ENCODE measurements at places on chromosomes 2 and 18.

GRCh38 chr2:179692043-179692442 lies 169.4 kb downstream of the ZNF385B start:
- no peaks in the 10 kb centered on the region for H3K36me3 ChIP-seq
- no peak overlapping the region for H3K27ac ChIP-seq
- DNase-seq, result no peak
- H3K4me1 ChIP-seq, result no peaks in the 10 kb centered on the region
- no peak overlapping the region for H3K4me3 ChIP-seq

GRCh38 chr2:187638840-187639239 lies 84.6 kb upstream of the TFPI start:
- H3K36me3 ChIP-seq, result no peaks in the 10 kb centered on the region
- H3K27me3 ChIP-seq, result no peaks in the 10 kb centered on the region
- H3K4me1 ChIP-seq, result no peaks in the 10 kb centered on the region
- H3K27ac ChIP-seq, result no peak overlapping the region
- no peak overlapping the region for H3K4me3 ChIP-seq
- no peak for DNase-seq

GRCh38 chr2:68653538-68653982 lies 10.2 kb downstream of the PROKR1 start:
- no peaks in the 10 kb centered on the region for H3K27me3 ChIP-seq
- peak; percentile 28 for DNase-seq
- H3K4me3 ChIP-seq, result no peak overlapping the region
- H3K27ac ChIP-seq, result no peak overlapping the region
- H3K36me3 ChIP-seq, result no peaks in the 10 kb centered on the region
- H3K4me1 ChIP-seq, result peaks cover 4% of the 10 kb centered on the region

GRCh38 chr2:128428415-128428814 lies 109.7 kb upstream of the HS6ST1 start:
- no peak overlapping the region for H3K27ac ChIP-seq
- no peaks in the 10 kb centered on the region for H3K27me3 ChIP-seq
- H3K4me3 ChIP-seq, result no peak overlapping the region
- H3K4me1 ChIP-seq, result peaks cover 14% of the 10 kb centered on the region
- H3K36me3 ChIP-seq, result no peaks in the 10 kb centered on the region

GRCh38 chr2:106332054-106332453 lies 136.2 kb downstream of the RGPD3 start:
- no peak overlapping the region for H3K27ac ChIP-seq
- no peaks in the 10 kb centered on the region for H3K4me1 ChIP-seq
- H3K36me3 ChIP-seq, result no peaks in the 10 kb centered on the region
- no peak overlapping the region for H3K4me3 ChIP-seq

DNA sequence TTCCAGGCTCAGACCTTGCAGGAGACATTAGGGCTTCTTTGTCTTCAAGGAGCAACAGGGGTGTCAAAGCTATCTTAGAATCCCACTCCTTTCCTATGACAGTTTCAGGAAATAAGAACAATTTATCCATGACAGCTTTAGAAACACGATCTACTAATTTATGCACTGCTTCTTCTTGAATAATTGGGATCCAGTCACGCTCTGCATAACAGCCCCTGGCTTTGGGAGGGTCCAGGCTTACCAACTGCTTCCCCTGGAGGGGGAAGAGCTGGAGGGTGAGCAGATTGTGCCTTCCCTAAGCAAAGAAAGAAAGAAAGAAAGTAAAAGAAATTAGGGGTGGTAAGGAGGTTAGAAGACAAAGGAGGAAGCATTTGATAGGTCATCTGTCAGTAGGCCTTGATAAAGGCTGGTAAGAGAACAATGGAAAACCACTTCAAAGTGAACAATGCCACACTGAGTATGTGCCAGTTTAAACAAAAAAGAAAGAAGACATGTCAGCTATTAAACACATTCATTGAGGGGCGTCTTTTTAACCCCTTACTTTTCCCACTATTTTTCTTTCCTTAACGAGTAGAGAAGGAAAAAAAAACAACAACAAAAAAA lies 327.6 kb downstream of the DCC start:
- DNase-seq, result no peak
- no peaks in the 10 kb centered on the region for H3K27me3 ChIP-seq
- no peaks in the 10 kb centered on the region for H3K4me1 ChIP-seq
- no peak overlapping the region for H3K4me3 ChIP-seq

GRCh38 chr2:150491430-150491829 lies 4.0 kb upstream of the RND3 start:
- DNase-seq, result no peak
- no peaks in the 10 kb centered on the region for H3K4me1 ChIP-seq
- no peak overlapping the region for H3K4me3 ChIP-seq
- H3K36me3 ChIP-seq, result no peaks in the 10 kb centered on the region
- H3K27ac ChIP-seq, result no peak overlapping the region

DNA sequence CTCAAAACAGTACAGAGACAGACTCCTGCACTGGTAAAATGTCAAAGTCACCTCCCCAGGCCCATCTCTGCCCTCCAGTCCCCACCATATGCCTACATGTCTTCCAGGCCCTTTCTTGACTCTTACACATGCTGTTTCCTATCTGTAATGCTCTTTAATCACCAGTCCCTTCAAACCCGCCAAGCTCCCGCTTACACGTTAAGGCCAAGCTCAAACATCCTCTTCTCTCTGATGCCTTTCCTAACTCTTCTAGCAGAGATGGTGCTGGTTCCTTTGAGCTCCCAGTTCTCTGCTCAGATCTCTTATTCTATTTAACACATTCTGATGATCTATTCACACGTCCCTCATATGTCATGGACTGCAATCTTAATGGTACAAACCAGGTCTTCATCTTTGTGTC lies 5.0 kb downstream of the EVA1A start:
- no peaks in the 10 kb centered on the region for H3K27me3 ChIP-seq
- H3K36me3 ChIP-seq, result no peaks in the 10 kb centered on the region
- H3K27ac ChIP-seq, result no peak overlapping the region
- no peak overlapping the region for H3K4me3 ChIP-seq

DNA sequence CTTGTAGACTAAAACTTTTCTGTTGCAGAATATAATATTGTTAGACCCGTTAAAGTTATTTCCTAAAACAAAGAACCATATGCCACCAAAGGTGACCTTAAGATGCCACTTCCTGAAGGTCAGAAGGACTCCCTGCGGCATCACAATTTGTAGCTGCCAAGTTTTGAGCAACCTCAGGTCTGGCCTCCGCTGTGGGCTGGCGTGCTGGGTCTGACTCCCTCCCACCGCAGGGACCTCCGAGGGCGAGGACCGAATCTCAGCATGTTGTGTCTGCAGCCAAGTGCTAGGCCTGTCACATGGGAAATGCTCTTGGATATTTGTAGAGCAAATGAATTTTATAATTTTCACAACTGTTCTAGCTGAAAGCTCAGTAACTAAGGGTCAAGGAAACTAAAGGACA lies 285.9 kb downstream of the NDUFA10 start:
- H3K4me3 ChIP-seq, result no peak overlapping the region
- H3K36me3 ChIP-seq, result no peaks in the 10 kb centered on the region

DNA sequence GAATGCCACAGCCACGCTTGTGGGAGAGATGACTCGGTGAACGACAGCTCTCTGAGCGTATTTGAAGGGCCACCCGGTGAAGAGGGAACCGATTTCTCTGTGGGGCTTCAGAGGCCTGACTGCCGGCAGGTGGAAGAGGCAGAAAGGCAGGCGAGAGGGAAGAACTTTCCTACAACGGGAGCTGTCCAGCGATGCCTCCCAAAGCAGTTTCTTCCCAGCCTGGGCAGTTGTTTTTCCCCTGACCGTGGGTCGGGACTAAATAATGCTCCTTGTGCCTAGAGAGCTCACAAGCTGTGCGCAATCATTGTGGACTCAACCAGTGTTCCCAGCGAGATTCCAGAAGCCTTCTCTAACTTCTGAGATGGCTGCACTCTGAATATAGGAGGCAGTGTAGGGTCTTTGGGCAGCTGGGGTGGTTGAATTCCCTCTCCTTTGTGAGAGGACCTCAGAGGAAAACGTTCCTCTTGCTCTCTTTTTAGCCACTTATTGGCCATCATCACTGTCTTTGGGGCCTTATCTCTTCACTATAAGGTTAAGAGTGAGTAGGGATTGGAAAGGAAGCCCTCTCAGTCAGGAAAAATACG lies 710 bp downstream of the SEC11C start:
- peak; percentile 56 for DNase-seq
- no peak overlapping the region for H3K27ac ChIP-seq
- H3K36me3 ChIP-seq, result no peaks in the 10 kb centered on the region
- peak overlapping the region; percentile 80 for H3K4me3 ChIP-seq
- H3K27me3 ChIP-seq, result no peaks in the 10 kb centered on the region

- no peak overlapping the region for H3K27ac ChIP-seq
- H3K36me3 ChIP-seq, result no peaks in the 10 kb centered on the region
- no peak for DNase-seq
These were observed 277.2 kb downstream of the BCL2 start for GRCh38 chr18:63042351-63042750.

GRCh38 chr18:36352384-36352783 lies 54.9 kb downstream of the FHOD3 start:
- peaks cover 10% of the 10 kb centered on the region for H3K4me1 ChIP-seq
- H3K4me3 ChIP-seq, result no peak overlapping the region
- no peak overlapping the region for H3K27ac ChIP-seq
- H3K36me3 ChIP-seq, result no peaks in the 10 kb centered on the region
- no peaks in the 10 kb centered on the region for H3K27me3 ChIP-seq

GRCh38 chr2:96939415-96939814 lies 47.0 kb downstream of the FAM178B start:
- no peaks in the 10 kb centered on the region for H3K27me3 ChIP-seq
- DNase-seq, result no peak
- no peak overlapping the region for H3K27ac ChIP-seq
- H3K4me1 ChIP-seq, result no peaks in the 10 kb centered on the region

DNA sequence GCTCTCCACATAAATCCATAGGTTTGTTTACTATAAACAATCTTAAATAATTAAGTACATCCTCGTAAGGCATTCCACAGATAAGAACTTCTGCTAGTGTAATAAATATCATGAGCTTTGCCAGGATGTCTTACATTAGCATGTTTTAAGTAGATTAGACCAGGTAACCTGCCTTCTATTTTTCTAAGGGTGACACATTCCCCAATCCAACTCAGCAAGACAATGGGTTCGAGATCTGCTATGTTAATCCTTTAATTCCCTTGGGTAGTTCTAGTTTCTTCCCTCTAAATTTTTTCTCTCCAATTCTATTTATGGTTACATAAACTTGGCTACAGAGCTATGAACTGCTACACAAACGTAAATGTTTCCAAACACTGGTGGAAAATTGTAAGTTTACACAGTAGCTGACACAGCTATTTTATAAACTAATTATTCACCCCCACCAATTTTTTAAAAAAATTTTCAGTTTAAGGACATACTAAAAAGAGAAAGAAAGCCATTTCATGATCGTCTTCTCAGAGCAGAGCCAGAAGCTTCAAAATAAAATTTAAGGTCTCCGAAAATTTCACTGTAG lies 386.5 kb upstream of the SLC39A10 start:
- no peaks in the 10 kb centered on the region for H3K36me3 ChIP-seq
- no peaks in the 10 kb centered on the region for H3K4me1 ChIP-seq
- H3K27ac ChIP-seq, result no peak overlapping the region
- peak; percentile 80 for DNase-seq
- no peaks in the 10 kb centered on the region for H3K27me3 ChIP-seq

- no peak overlapping the region for H3K4me3 ChIP-seq
- no peaks in the 10 kb centered on the region for H3K27me3 ChIP-seq
- no peaks in the 10 kb centered on the region for H3K4me1 ChIP-seq
These were observed 64.8 kb downstream of the MOGAT1 start for GRCh38 chr2:222736301-222736700.

DNA sequence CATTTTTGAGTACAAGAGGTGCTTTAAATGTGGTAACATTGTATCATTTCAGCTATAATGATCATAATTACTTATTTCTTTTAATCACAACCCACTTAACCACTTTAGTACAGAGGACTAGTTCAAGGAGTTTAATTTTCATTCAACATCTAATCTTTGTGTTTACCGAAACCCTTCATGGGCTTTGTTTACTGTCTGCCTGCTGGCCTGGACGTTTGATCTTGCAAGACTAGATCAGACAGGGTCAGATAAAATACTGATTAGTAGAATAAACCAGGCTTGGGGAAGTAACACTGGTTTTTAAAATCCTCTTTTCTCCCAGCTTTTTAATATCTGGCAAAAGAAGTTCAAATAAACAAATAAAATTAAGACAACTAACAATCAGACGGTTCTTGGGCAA lies 93.6 kb downstream of the SATB2 start:
- H3K4me1 ChIP-seq, result no peaks in the 10 kb centered on the region
- DNase-seq, result peak; percentile 8
- H3K4me3 ChIP-seq, result no peak overlapping the region
- H3K27ac ChIP-seq, result no peak overlapping the region

- H3K4me3 ChIP-seq, result no peak overlapping the region
- peaks cover 10% of the 10 kb centered on the region for H3K4me1 ChIP-seq
- no peak overlapping the region for H3K27ac ChIP-seq
- no peak for DNase-seq
- no peaks in the 10 kb centered on the region for H3K36me3 ChIP-seq
These were observed 30.7 kb downstream of the LYPD6B start for GRCh38 chr2:149068996-149069888.

Measured in mesendoderm (in vitro differentiated cells).